ENCODE measurements at places on chromosomes 1 and 21.

DNA sequence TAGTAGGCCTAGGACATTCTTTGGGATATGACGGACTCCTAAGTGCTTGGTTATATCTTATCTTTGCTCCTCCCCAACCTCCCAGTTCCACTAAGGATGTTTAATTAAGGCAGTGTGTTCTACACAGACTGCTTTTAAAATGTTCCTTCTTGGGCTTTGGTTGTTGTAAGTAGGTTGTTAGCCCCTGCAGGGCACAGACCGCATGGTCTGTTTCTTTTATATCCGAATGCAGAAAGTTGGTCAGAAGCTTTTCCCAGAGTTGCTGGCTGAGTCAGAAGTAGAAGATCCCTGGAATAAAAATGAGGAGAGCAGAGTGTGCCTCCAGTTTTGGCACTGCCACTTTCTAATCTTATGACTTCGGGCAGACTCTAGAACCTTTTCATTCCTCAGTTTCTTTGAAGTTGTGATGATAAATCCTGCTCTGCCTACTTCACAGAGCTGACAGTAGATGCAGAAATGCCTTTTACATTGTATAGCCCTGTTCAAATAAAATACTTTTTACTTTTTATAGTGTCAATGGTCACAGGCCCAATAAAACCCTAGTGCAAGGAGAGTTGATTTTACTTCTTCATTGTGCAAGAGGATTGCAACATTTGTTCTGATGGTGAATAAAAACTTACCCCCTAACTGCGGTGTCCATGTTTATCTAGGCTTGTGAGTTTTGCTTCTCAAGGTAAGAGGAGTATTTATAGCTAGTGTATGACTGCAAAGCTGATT is 18.4 kb downstream of the FMN2 start:
- no peak for DNase-seq

- no peak for DNase-seq
Measured at GRCh38 chr1:29281571-29281970, 45.2 kb downstream of the PTPRU start.

DNA sequence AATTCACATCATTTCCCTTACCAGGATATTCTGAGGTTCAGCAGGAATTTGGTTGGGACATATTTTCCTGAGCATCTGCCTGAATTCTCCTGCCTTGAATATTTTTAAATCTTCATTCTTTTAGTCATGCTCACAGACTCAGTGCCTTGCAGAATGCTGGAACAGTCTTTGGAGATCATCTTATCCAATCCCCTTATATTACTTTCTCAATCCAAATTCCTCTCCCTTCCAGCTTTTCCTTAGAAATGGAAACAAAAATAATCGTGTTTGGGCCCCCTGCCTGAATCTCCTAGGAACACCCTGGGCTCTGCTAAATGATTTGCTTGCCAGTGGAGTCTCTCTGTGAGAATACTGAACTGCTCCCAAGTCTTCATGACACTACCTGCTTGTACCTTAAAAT is 38.4 kb downstream of the LHX8 start:
- DNase-seq = no peak

- peak; percentile 54 for DNase-seq
Measured at GRCh38 chr1:171654942-171655745, 2.7 kb upstream of the MYOC start.

DNA sequence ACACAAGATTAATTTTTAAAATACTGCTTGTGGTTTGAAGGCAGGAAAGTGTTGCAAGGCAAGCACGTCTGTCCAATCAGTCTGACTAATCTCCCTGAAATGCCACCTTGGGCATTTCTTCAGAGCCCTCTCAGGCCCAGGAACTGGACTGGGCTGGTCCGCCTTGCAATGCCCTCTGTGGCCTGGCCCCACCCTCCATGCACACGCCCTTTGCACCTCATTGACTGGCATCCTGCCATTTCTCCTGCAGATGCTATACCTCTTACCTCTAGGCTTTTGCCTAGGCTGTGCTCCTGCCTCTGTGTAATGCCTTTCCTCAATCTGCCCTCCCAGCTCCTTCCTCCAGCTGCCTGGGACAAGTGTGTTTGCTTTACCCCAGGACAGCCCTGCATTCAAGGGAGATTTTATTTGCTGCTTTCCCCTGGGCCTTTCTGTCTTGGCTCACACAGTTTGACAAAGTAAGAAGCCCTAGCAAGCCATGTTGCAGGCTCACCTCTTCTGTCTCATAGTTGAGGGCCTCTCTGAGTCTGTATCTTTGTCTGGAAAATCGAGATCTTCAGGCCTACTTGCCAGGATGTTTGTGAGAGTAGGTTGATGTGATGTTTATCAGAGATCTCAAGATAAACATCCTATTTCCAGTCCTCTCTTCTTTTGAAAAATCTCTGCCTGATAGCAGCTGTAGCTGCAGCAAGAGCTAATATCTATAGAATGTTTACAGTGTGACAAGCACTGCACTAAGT is 149.2 kb upstream of the JUN start:
- no peak for DNase-seq

Data from activated effector memory CD4-positive, alpha-beta T cell treated with Interleukin-2 at 50 U/mL for 16 hours (primary cell).